ENCODE measurements at places on chromosomes 6 and 20.
A peak's percentile ranks its signal among the peaks of the same experiment; 100 is the strongest.

GRCh38 chr6:55131616-55132015 lies 42.7 kb upstream of the HCRTR2 start:
- no peak for DNase-seq
- H3K4me3 ChIP-seq = no peak overlapping the region
- no peaks in the 10 kb centered on the region for H3K36me3 ChIP-seq
- no peaks in the 10 kb centered on the region for H3K4me1 ChIP-seq

DNA sequence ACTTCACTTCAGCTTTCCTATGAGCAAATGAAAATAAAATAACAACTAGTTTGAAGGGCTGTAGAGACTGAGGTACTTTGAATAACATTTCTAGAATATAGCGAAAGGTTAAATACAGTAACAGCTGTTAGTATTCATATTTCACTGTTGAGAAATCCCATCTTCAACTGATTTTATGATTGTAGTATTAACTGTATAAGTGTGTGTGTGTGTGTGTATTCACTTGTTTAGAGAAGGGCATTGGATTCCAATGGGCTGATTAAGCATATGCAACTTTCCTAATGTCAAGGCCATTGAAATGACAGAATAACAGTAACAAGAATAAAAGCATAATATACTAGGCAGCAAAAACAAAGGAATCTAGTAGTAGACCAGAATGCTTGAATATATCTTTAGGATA lies 957.5 kb upstream of the EPHA7 start:
- H3K27me3 ChIP-seq = no peaks in the 10 kb centered on the region
- H3K36me3 ChIP-seq = no peaks in the 10 kb centered on the region
- no peak overlapping the region for H3K4me3 ChIP-seq
- H3K27ac ChIP-seq = no peak overlapping the region

DNA sequence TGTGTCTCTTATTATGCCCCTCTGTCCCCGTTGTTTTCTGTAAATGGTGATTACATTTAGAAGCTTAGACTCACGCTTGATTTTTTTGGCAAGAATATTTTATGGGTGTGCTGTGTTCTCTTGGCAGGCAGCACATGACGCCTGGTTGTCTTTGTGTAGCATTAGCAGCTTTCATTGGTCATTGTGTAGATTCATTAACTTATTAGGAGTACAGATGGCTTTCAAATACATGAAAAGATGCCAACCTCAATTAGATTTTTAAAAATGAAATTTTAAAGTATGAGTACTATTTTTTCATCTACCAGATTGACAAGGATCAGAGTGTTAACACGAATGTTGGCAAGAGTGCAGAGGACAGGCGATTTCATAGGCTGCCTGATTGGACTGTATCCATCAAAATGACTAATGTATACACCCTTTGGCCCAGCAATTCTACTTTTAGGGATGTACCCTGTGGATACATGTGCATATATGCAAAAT lies 15.2 kb downstream of the COX4I2 start:
- no peak overlapping the region for H3K27ac ChIP-seq
- no peaks in the 10 kb centered on the region for H3K27me3 ChIP-seq
- no peaks in the 10 kb centered on the region for H3K4me1 ChIP-seq
- H3K36me3 ChIP-seq = no peaks in the 10 kb centered on the region
- DNase-seq = no peak

DNA sequence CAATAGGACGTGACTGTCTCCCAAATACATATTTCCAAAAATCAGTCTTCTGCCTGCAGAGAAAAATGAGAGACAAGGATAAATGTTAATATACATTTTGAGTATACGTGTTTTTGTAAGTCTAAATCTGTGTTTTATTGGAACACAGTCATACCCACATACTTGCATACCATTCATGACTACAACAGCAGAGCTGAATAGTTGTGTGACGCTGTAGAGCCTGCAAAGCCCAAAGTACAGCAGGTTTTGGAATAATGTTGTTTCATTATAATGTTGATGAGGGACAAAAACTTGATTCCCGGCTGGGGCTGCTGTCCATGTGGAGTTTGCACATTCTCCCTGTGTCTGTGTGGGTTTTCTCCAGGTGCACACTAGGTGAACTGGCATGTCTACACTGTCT lies 23.8 kb upstream of the FBXO9 start:
- H3K27me3 ChIP-seq = no peaks in the 10 kb centered on the region
- peaks cover 24% of the 10 kb centered on the region for H3K36me3 ChIP-seq
- DNase-seq = no peak
- H3K4me3 ChIP-seq = no peak overlapping the region
- H3K4me1 ChIP-seq = peaks cover 29% of the 10 kb centered on the region

DNA sequence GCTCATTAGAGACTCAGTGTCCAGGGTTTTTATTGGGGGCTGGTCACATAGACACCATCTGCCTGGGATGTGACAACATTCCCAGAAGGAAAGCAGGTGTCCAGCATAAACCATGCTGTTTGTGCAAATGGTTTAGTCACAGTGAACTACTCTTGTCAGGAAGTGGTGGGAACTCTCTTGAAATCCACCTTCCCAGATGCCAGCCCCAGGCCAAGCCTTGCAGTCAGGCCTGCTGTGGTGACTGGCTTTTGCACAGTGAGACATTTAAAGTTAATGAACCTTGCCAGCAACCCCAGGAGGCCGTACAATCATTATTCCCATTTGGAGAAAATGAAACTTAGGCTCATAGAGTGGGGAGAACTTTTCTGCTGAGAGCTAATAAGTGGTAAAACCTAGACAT lies 242.5 kb upstream of the KCNG1 start:
- H3K27ac ChIP-seq = no peak overlapping the region
- no peak overlapping the region for H3K4me3 ChIP-seq
- H3K36me3 ChIP-seq = no peaks in the 10 kb centered on the region
- no peaks in the 10 kb centered on the region for H3K4me1 ChIP-seq
- DNase-seq = no peak
- H3K27me3 ChIP-seq = no peaks in the 10 kb centered on the region

- H3K27me3 ChIP-seq = no peaks in the 10 kb centered on the region
- H3K4me1 ChIP-seq = no peaks in the 10 kb centered on the region
Measured at GRCh38 chr20:6115221-6115895, 7.5 kb downstream of the FERMT1 start.

- no peaks in the 10 kb centered on the region for H3K36me3 ChIP-seq
- no peak overlapping the region for H3K4me3 ChIP-seq
- DNase-seq = no peak
- H3K27ac ChIP-seq = no peak overlapping the region
Measured at GRCh38 chr6:48628316-48628715, 517.3 kb upstream of the PTCHD4 start.

DNA sequence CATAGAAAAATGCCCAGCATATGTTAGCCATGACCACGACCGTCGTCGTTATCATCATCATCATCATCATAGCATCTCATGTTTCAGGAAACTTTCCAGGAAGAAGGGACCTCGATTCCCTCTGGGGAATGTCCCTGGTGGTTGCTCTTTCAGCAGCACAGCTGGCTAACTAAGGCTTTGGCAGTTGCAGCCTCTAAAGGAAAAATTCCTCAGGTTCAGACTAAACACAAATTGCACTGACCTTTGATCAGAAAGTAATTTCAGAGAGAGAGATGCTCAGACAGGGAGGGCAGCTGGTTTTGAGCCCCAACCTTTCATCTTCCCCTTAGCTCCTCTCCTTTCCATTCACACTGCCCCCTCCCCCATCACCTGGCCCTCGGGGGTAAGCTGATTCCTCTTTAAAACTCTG lies 5.6 kb upstream of the CFB start:
- no peak for DNase-seq
- no peak overlapping the region for H3K4me3 ChIP-seq
- no peaks in the 10 kb centered on the region for H3K27me3 ChIP-seq
- H3K4me1 ChIP-seq = peaks cover 7% of the 10 kb centered on the region
- H3K36me3 ChIP-seq = no peaks in the 10 kb centered on the region

DNA sequence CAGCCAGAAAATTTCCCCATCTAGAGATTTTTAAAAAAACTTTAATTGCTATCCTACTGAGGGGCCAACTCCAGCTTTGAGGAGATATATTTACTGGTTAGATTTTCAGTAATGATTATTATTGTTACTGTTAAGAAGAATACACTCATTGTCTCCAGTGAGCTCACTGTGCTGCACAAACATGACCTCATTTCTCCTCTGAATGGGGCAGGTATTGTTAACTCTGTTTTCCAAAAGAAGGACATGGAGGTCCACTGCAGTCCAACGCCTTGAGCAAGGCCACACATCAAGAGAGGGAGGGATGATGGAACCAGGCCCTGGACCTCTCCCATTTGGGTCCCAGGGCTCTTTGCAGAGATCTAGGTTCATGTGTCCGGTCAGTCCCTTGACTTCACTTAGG lies 13.9 kb upstream of the SCUBE3 start:
- no peaks in the 10 kb centered on the region for H3K36me3 ChIP-seq
- H3K4me1 ChIP-seq = no peaks in the 10 kb centered on the region
- H3K27me3 ChIP-seq = no peaks in the 10 kb centered on the region
- no peak for DNase-seq

GRCh38 chr20:22579119-22579427 lies 5.3 kb downstream of the FOXA2 start:
- no peak overlapping the region for H3K27ac ChIP-seq
- H3K4me1 ChIP-seq = peaks cover 45% of the 10 kb centered on the region
- no peak for DNase-seq
- no peaks in the 10 kb centered on the region for H3K36me3 ChIP-seq

- peak overlapping the region; percentile 87 for H3K27ac ChIP-seq
- H3K36me3 ChIP-seq = no peaks in the 10 kb centered on the region
- H3K4me3 ChIP-seq = peak overlapping the region; percentile 83
- no peaks in the 10 kb centered on the region for H3K27me3 ChIP-seq
- no peaks in the 10 kb centered on the region for H3K4me1 ChIP-seq
Measured at GRCh38 chr6:111872401-111873177, 663 bp downstream of the FYN start.

- no peaks in the 10 kb centered on the region for H3K27me3 ChIP-seq
- DNase-seq = no peak
- H3K36me3 ChIP-seq = no peaks in the 10 kb centered on the region
- H3K4me1 ChIP-seq = no peaks in the 10 kb centered on the region
Measured at GRCh38 chr20:37672143-37672542, 21.7 kb upstream of the CTNNBL1 start.

DNA sequence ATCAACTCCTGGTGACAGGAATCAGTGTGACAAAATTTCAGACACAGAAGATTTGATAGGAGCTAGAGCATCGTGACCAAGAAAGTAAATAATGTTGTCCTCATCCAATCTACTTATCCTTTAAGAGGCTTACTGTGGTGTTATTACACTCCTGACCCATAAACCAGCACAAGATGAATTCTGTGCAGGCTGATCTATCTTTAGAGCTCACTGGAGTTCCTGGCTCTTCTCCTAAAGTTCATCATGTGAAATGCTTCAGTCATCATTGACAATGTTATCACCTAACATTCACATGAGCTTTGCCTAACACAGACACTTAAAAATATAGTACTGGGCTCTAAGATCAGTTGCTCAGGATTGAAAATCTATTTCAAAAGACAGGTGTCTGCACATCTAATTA lies 271.0 kb upstream of the HSF2 start:
- no peak overlapping the region for H3K4me3 ChIP-seq
- H3K36me3 ChIP-seq = no peaks in the 10 kb centered on the region
- H3K27ac ChIP-seq = peak overlapping the region; percentile 72
- no peak for DNase-seq
- H3K4me1 ChIP-seq = no peaks in the 10 kb centered on the region
- no peaks in the 10 kb centered on the region for H3K27me3 ChIP-seq

DNA sequence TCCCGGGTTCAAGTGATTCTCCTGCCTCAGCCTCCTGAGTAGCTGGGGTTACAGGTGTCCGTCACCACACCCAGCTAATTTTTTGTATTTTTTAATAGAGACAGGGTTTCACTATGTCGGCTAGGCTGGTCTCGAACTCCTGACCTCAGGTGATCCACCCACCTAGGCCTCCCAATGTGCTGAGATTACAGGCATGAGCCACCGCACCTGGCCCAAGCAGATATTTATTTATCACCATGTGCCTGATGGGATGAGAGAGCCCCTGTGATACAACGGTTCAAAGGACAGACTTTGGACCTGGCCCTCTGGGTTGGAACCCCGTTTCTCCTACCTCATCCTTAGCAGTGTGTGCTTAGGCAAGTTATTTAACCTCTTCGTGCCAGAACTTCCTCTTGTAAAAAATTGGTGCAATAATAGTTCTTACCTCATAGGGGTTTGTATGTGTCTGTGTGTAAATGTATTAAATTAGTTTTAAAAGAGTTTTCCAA lies 19.2 kb upstream of the STK38 start:
- no peak overlapping the region for H3K4me3 ChIP-seq
- no peaks in the 10 kb centered on the region for H3K4me1 ChIP-seq
- no peaks in the 10 kb centered on the region for H3K27me3 ChIP-seq
- H3K36me3 ChIP-seq = no peaks in the 10 kb centered on the region

DNA sequence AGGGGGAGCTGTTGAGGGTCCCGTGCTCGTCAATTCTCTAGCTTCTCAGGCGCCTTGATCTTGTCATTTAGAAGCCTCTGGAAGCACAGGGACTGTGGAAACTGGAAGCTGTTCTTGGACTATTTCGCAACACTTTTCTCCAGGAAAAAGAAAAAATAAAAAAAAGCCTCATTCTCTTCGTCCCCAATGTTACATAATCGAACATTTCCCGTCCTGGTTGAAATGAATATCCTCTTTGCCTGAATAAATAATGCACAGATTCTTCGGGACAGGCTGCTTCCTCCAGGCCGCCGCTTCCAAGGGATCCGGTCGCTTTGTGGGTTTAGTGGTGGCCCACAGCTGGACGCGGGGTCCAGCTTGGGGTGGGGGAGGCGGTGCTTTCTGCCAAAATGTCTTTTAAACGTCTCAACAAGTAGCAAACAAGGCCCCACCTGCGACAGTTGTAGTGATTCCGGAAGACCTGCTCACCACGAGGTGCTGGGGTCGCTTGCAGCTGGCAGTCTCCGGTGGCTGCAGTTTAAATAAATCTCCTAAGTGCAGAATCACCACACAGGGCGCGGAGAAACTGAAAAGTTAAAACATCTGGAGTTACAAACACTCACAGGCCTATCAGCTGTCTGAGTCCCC lies 125.9 kb upstream of the ESR1 start:
- H3K4me3 ChIP-seq = no peak overlapping the region
- H3K36me3 ChIP-seq = no peaks in the 10 kb centered on the region
- no peaks in the 10 kb centered on the region for H3K27me3 ChIP-seq
- no peaks in the 10 kb centered on the region for H3K4me1 ChIP-seq
- peak overlapping the region; percentile 63 for H3K27ac ChIP-seq
- DNase-seq = no peak

DNA sequence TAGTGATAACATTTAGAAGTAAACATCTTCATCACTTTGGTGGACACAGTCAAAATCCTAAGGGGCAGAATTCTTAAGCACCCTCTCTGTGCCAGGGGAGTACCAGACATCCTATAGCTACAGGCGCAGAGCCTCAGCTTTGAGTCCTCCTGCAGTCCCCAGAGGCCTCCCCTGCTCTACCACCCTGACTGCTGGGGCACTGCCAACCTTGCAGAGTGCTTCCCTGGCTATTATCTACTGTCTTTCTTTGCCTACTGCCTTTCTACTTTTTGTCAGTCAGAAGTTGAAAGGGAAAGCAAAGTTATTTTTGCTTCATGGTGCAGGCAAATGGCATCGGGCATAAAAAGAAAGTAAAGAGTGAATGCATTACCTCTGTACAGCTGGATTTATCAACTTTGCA lies 80.1 kb downstream of the AIG1 start:
- peaks cover 6% of the 10 kb centered on the region for H3K36me3 ChIP-seq
- no peak for DNase-seq
- no peak overlapping the region for H3K27ac ChIP-seq
- H3K4me3 ChIP-seq = no peak overlapping the region

Data from right atrium auricular region (tissue), 2 donors.